ENCODE measurements at places on chromosomes 6 and 20.

GRCh38 chr20:58010186-58010585 is 218.3 kb downstream of the ANKRD60 start:
- DNase-seq: no peak

DNA sequence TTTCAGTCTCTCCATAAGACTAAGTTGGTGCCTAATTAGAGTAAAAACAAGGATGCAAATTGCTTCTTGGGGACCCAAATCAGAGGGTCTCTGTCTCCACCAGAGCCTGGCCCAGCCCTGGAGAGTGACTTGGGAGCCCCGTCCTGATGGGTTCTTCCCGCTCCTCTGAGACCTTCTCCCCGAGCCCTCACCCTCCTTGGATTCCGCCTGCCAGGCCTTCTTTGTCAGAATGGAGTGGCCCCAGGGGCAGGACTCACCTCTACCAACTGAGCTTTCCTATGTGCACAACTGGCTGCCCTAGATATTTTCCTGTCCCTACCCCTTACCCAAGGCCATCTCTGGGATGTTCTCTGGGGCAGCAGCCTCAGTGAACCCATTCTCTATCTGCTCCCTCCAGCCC is 9.7 kb downstream of the SYNDIG1 start:
- DNase-seq: no peak

DNA sequence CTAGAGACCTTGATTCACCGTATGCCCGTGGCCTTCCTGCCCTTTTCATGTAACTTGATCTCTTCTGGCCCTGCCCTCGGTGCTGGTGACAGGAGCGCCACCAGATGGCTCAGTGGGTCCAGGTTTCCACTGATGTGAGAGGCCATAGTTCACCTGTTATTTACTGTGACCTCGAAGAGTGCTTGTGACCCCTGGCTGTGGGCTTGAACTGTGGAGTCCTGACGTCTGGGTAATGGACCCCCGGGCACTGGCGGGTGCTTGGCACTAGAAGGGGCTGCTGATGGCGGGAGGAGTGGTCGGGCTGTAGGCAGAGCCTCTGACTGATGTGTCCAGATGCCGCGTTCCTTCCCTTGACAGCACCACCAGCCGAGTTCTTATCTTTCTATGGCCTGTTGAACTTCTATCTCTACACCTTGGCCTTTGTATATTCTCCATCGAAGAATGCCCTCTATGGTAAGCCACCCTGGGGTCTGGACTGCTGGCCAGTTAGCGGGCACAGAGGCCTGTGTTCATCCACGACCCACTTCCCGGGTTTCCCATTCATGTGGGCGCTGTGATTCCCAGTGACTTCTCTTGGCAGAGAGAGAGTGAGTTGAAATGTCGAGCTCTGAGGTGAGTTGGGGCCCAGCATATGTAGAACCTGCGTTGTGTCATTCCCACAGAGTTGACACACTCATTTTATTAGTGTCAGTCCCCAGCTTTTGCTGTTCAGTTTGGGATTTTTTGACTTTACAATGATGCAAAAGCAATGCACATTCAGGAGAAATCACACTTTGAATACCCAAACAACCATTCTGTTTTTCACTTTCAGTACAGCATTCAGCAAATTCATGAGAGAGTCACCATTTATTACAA is 14.9 kb downstream of the DYNLT1 start:
- no peak for DNase-seq

- no peak for DNase-seq
Measured at GRCh38 chr6:108766419-108766818, 81.8 kb upstream of the ARMC2 start.

DNA sequence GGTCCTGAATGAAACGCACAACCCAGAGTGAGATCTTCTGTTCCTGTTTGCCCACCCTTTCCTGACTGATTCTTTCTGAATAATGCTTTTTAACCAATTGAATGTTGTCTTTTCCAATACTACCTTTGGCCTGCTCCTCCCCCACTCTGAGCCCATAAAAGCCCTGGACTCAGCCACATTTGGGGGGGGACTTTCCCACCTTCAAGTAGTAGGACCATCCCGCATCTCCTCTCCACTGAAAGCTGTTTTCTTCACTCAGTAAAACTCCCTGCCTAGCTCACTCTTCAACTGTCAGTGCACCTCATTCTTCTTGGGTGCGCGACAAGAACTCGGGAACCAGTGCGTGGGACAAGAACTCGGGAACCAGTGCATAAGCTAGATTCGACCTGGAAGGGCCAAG is 77.9 kb downstream of the EPB41L2 start:
- no peak for DNase-seq

- peak; percentile 40 for DNase-seq
Measured at GRCh38 chr20:33209789-33210188, 7.4 kb upstream of the BPIFA3 start.

GRCh38 chr6:5995949-5996713 is 10.6 kb downstream of the NRN1 start:
- peak; percentile 87 for DNase-seq

DNA sequence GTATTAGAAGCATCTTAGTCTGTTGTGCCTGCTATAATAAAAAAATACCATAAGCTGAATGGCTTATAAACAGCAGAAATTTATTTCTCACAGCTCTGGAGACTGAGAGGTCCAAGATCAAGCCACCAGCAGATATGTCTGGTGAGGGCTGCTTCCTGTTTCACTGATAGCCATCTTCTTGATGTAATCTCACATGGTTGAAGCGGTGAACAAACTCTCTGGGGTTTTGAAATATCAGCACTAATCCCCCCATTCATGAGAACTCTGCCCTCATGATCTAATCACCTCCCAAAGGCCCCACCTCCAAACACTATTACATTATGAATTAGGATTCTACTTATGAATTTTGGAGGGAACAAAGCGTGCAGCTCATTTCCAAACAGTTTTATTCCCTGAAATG is 11.6 kb upstream of the CLVS2 start:
- DNase-seq: no peak

GRCh38 chr6:86477500-86478148 is 459.7 kb upstream of the HTR1E start:
- no peak for DNase-seq

DNA sequence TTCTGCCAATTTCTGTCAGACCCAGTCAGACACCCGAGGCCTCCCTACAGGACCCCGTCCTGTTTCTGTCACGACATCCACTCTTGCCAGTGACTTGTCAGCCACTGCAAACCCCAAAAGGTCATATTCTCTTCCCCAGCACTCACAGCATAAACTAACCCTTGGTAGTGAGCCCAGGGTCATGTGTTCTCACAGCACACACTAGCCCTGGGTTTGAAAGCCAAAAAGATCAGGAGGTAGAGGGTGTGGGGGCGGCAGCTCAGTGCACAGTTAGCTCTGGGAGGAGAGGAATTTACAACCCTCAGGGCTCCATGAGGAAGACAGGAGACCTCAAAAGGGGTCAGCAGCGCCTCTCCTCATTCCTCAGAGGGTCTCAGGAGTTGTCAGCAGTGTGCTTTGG is 9.9 kb upstream of the SNX9 start:
- no peak for DNase-seq

DNA sequence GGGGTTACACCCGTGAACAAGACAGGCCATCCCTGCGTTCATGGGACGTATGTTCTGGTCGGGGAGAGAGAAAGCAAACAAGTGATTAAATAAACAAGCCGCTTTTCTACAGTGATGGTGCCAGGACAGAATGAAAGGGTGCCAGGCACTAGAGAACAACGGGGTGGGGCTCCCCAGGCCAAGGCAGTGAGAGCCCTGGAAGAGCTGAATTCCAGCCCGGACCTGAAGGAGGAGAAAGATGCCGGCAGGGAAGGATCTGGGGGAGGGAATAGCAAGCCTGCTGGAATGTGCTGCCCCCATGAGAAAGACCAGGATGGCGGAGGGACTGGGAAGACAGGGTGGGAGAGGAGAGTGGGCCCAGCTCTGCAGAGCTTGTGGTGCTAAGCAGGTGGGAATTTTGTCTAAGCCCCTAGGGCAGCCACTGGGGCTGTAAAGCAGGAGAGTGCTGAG is 7.5 kb downstream of the SNAI1 start:
- DNase-seq: peak; percentile 41

GRCh38 chr20:50409495-50409894 is 100.7 kb upstream of the PTPN1 start:
- DNase-seq: peak; percentile 68

DNA sequence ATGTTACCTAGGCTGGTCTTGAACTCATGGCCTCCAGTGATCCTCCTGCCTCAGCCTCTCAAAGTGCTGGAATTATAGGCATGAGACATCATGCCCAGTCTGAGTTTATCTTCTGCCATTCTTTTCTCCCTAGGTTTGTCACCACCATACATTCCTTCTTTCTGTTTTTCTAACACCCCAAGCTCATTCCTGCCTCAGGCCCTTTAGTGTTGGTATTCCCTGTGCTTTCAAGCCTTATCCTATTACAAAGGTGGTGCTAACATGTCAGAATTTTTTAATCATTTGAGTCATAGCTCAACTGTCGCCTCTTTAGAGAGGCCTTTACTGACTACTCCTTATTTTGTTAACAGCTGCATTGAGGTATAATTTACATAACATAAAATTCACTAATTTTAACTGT is 221.1 kb upstream of the PRSS16 start:
- DNase-seq: no peak

DNA sequence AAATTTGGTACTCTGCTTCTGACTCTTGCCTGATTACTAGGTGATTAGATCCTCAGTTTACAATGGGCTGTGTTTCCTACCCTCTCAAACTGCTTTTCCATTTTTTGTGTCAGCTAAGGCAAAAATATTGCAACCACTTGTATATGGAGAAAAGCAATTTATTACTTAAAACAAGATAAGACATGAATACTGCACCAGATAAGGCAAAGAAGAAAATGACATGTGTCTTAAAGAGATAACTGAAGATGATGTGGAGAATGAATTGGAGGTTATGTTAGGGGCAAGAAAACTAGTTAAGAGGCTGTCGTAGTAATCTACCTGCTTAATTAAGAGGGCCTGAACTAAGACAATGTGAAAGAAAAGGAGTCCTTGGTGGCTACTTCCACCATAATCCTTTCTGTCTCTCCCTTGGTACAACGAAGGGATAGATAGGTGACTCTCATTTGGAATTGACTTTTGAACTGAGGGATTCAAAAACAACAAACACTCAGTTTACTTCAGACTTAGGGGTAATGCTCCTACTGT is 16.3 kb upstream of the REV3L start:
- no peak for DNase-seq

- no peak for DNase-seq
Measured at GRCh38 chr6:169964486-169965180, 213.2 kb downstream of the ERMARD start.

DNA sequence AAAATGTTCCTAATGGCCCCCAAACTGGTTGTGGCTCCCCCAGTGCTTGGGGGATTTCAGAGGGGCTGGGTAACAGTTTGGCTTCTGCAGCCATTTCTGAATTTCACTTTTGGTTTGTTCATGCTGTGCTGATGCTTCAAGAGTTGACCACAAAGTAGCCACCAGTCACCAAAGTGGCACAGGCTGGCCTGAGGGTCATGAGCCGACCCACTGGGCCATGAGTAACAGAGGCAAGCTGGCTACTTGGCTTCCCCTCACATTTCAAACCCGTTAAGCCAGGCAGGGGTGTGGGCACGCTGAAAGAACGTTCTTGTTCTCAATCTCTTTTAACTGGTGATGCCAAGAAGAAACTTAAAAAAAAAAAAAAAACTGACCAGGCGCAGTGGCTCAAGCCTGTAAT is 15.1 kb upstream of the NXT1 start:
- no peak for DNase-seq

- no peak for DNase-seq
Measured at GRCh38 chr6:57298741-57299140, 18.7 kb upstream of the PRIM2 start.

GRCh38 chr6:52190409-52190808 is 4.2 kb downstream of the IL17A start:
- no peak for DNase-seq

DNA sequence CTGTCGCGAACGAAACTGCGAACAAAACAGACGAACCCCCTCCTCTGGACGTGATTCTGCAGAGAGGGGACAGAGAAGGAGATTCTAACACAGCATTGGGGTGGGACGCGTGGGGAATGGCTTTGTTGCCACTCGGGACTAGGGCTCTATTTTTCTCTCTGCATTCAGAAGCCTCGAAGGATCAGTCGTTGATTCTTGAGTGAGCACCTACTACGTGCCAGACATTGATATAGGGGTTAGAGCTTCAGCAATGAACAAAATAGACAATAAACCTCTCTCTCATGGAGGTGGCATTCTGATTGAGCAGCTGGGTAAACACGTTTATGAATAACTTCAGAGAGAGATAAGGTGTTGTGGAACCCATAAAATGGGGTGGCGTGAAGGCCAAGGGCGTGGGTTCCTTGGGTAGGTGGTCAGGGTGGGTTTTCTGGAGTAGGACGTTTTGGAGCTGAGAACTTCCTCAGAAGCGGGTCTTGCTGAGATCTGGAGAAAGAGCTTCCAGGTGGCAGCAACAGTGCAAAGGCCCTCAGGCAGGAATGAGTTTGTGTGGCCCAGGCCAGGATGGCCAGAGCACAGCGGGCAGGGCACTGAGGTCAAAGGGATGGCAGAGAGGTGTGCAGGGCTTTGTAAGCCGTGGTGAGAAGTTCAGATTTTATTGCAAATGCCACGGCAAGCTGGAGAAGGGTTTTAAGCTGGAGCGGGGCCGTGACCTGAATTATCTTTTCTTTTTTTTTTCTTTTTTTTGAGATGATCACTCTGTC is 884 bp downstream of the SLC2A10 start:
- DNase-seq: no peak

- peak; percentile 8 for DNase-seq
Measured at GRCh38 chr6:52877786-52878185, 31.7 kb downstream of the GSTA3 start.

DNA sequence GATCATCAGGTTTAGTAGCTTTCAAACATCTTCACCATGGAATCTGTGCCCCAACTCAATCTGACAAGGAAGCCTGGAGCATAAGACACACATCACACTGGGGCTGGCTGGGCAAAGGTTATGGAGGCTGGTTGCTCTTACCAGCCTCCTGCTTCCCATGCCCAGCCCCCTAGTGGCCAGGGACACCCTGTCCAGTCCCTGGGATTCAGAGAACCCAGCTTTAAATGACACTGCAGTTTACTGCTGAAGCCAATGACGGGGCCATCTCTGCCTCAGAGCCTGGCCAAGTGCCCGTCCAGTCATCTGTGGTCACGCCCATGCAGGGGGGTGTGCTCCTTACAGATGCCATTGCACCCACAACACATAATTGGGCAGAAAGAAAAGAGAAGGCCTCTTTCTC is 272.9 kb downstream of the SMOC2 start:
- DNase-seq: no peak

- DNase-seq: peak; percentile 17
Measured at GRCh38 chr6:15464211-15464725, 198.6 kb downstream of the DTNBP1 start.

DNA sequence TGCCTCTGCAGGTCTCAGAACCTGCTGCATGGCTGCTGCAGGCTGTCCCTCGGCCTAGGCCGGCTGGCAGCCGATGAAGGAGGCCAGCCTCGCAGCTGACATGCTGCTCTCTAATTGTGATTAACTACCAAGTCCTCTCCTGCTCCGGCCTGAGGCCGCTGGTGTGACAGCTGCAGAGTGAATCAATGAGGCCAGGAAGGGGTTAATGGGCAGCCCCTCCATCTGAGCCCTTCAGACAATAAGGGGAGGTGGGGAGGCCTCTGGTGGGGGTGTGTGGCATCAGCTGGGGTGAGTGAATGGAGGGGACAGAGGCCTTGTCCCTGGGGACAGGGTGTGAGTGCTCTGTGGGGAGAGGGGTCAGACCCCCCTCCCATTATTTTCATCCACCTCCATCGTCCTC is 34.4 kb downstream of the SLC52A3 start:
- DNase-seq: no peak
